ENCODE measurements at places on chromosomes 16 and 17.

- DNase-seq: no peak
Observed at GRCh38 chr17:36566081-36566480, 21.4 kb downstream of the GGNBP2 start.

DNA sequence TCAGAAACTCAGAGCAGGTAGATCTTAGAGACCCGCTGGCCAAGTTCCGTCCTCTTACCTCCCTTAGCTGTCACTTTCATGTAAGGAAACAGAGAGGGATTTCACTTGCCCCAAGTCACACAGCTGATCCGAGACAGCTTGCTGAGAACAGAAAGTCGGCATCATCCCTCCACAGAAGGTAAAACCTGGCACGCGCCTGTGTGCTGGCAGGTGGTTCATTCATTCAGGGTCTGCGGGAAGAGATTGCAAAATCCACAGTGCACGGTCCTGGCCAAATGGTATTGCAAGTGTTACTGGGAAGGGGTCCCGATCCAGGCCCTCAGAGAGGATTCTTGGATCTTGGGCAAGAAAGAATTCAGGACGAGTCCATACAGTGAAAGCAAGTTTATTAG, 139.4 kb upstream of the RPH3AL start:
- DNase-seq: no peak

- DNase-seq: no peak
Observed at GRCh38 chr16:27407133-27407532, 5.2 kb downstream of the IL21R start.

DNA sequence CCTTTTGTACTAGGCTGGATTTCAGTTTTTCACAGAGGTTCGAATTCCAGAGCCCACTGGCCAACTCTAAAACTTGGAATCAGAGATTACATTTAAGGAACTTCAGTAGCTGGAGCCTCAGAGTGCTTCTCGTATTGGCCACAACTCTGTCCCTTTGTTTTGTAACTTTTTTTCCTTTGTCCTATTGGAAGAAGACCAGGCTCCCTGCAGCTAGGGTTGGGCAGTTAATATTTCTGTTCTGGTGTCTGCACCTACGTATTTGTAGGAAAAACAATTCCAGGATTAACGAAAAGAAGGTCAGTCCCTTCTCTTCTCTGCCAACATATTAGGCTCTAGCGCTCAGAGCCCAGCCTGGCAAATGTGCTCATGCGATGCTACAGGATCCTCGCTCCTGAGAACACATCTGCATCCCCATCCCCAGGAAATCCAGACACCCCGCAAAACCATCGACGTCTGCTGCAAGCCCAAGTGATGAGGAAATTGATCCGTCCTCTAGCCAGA, 1.9 kb downstream of the CDH11 start:
- no peak for DNase-seq

- DNase-seq: no peak
Observed at GRCh38 chr17:49053171-49053829, 56.1 kb downstream of the IGF2BP1 start.

GRCh38 chr17:61404913-61405685, 5.5 kb downstream of the TBX2 start:
- DNase-seq: no peak

- no peak for DNase-seq
Observed at GRCh38 chr17:40901981-40902474, 17.0 kb upstream of the KRT20 start.

GRCh38 chr16:6897876-6898485, 434.7 kb upstream of the RBFOX1 start:
- DNase-seq: no peak

DNA sequence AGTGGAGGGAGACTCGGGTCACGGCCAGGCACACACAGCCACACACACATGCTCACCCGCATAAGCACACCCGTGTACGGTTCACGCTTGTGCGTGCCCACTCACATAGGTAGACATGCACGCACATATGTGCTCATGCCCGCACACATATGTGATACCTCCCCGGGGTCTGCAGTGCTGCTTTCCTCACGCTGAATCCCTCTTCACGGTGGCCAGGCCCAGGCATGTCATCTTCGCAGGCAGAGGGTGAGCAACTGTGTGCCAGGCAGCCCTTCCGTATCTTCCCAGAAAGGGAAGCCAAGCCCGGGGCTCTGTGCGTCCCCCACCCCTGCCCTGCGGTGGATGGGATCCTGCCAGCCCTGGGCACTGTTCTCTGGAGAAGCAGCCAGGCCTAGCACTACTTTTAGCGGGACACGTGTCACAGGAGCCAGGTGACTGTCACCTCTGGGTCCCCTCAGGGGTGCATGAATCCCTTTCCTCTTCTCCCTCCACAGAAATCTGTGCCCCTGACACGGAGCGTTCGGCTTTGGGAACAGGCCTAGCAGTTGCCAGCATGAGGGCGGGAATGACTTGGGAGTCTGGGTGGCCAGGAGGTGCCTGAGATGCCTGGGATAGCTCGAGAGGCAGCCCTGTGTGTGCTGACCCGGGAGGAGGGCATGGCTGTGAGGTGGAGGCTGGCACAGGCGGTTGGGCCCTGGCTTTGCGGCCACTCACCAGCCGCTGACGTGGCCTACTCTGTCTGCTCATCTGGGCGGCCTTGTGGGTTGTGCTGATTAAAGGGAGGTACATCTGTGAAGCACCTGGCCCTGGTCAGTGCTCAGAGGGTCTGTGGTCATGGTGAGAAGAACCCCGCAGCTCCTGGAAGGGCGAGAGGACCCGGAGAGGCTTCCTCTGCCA, 47.5 kb downstream of the BAIAP2 start:
- no peak for DNase-seq

- DNase-seq: no peak
Observed at GRCh38 chr16:24075302-24075701, 180.8 kb upstream of the CACNG3 start.

All from stimulated activated CD4-positive, alpha-beta T cell treated with anti-CD3 and anti-CD28 coated beads, TNF-alpha, amount 100 ng/mL, for 1 hour (primary cell).